ENCODE measurements at places on chromosomes 7 and 10.

DNA sequence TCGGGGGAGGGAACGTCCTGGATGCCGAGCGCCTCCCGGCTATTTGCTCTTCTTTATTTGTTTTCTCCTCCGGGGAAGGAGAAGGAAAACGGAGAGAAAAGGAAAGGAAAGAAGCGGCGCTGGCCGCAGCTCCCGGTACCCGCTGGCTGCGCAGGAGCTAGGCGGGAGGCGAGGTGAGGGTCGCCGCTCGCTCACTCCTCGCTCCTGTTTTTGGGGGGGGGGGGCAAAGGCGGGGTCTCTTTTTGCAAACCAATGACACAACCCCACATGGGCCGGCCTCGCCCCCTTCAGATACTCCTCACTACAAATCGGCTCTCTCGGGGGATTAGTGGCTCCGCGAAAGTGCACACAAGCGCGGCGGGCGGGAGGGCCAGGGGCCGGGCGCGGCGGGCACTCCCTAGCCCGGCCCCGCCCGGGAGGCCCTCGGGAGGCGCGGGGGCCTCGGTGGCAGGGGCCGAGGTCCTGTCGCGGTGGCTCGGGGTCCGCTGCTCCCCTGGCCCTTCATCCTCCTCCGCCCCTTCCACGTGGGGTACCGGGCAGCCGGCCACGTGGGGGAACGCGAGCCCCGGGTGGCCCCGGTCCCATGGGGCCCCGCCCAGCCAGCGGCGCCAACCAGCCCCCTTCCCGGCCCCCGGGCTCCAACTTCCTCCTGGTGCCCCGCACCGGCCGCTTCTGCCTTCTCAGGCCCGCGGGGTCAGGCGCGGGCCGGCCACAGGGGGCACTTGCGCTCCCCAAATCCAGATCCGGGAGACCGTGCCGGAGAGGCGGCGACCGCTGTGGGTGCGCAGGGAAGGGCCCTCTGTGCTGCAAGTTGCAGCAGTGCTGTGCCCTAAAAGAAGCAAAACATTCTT is 718 bp upstream of the CTBP2 start:
- DNase-seq = no peak

GRCh38 chr7:69218576-69218975 is 379.7 kb upstream of the AUTS2 start:
- DNase-seq = no peak

DNA sequence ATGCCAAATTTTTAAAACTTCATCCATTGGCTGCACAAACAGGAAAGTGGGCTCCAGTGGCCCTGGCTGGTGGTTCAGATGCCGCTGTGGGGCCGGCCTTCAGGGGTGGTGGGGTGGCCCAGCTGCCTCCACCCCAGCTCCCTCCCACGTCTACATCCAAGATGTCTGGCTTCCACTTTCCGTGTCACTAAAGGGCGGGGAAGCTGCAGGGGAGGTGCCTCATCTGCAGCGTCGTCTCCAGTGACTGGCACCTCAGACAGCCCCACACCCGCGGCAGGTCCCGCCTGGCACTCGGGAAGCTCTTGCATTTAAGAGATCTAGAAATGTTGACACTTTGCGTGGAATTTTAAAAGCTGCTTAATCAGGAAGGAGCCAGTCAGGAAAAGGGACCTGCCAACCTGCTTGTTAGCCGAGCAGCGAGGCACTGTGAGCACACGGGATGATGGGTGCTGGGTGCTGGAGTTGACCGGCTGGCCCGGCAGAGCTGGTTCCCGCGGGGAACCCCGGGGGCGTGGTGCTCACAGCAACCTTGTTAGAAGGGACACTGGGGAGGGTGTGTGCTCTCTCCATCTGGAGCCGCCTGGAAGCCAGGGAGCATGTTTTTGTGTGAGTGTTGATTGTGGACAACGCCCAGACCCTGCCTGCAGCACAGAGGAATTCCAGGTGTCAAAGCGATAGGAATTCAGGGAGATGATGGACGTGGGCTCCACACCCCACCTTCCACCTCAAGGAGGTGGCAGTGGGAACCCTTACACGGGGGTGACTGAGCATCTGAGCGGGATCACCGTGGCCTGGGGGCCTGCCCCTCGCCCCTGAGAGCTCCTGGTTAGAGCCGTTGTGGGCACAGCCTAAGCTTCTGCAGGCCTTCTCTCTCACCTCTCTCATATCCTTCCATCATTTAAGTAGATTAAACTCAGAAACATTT is 320.5 kb downstream of the PTPRN2 start:
- no peak for DNase-seq

DNA sequence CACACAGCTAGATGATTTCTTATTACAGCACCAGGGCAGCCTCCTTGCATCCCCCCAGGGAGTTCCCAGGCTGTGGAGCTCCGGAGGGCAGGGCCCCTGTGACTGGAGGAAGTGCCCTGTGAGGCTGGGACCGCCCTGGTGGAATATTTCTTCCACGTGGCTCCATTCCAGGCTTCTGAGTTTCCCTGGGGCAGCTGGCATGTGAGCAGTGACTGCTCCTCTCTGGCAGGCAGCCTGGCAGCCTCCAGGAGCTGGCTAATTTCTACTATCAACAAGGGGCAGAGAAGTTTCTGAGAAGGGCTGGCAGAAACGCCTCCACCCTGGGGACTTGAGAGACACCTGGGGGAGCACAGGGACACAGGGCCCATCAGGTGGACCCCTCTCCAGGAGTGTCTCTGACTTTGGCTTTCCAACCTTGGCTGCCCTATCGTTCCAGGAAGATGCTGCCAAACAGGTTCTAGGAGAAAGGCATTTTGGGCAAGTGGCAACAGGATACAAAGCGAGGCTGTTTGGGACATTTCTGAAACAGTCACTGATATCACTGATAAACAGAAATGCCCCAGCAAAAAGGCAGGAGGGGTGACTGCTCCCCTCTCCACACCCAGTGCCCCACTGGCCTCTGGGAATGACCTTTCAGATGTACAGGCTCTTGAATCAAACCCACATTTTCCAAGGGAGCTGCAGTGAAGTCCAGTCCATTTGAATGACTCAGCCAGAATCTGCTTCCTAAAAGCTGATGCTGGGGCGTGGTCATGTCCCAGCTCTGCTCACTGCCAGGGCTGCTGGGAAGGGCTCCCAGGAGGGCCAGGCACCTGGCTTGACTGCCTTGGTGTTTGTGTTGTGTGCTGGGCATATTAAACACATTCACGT is 16.1 kb downstream of the MYOF start:
- no peak for DNase-seq

DNA sequence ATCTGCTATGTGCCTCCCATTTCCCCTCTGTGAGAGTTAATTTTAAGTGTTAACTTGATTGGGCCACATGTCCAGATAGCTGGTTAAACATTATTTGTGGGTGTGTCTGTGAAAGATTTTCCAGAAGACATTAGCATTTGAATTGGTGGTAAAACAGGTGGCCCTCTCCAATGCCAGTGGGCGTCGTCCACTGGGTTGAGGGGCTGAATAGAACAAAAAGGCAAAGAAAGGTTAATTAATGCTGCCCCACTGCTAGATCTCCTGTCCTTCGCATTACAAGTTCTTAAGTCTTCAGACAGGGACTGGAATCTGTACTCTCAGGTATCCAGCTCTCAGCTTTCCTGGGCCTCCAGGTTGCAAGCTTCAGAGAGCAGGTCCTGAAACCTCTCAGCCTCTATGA is 1160.9 kb upstream of the LRRN3 start:
- no peak for DNase-seq

GRCh38 chr7:115775981-115776380 is 254.6 kb downstream of the TFEC start:
- DNase-seq = no peak

DNA sequence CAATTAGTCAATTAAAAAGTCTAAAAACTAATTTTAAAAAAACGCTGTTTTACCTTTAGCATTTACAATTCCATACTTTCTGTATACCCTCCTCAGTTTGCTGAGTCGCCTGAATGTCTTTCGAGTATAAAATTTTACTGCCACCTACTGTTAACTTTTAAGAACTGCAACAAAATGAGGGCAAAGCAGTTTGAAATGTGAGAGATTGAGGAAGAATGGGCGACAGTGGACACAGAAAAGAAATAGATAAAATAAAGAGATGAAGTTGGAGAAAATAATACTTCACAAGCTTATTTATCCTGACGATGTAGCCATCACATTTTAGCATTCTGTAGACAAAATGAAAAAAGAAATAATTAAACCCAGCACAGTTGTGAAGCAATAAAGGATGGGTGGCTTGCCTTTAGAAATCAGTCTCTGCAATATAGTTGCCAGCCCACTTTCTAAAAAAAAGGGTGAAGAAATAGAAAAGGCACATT is 110.8 kb upstream of the PTN start:
- DNase-seq = no peak

- DNase-seq = no peak
Observed at GRCh38 chr10:110305767-110306451, 1.2 kb upstream of the SMNDC1 start.

DNA sequence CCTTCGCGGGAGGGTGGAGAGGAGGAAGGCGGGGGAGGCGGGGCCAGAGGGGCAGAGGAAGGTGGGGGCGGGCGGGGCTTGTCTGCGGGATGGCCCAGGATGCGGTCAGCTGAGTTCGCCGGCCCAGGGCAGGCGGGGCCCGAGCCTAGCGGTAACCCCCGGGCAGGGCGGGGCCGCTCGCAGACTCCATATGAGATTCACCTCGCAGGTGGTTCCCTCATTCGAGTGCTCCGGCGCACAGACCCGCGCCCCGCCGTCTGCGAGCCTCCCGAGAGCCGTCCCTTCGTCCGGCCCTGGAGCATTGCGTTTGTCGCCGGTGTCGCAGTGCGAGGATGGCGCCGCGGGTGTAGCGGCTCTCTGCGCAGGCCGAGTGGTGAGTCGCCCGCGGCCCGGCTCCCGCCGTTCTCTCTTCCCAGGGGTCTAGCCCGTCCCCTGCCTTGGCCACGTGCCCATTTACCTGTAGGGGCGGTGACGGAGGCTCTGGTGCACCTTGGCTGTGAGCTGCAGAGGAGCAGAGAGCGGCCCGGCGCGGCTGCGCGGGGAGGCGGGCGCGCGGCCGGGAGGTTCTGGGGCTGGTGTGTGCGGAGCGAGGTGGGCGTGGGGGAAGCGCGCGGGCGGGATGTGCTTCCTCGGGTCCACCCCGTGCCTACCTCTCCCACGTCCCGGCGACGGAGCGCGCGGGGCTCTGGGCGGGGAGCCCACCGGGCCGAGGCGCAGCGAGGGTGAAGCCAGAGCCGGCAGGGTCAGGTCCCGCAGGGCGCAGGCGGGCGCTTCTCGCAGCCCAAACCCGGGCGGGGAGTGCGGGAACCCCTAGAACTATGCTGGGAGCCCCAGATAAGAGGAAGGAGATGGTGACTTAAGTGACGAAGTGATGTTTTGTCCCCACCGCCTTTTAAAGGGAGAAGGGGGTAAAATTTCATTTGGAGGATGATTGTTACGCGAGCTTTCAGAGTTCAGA is at the start of gene UPP1:
Gene UPP1, plus strand, starts transcription at position 220 of the 958 bp plus-strand sequence. CDS start 5,519 bp downstream, outside the sequence.
- peak; percentile 56 for DNase-seq

GRCh38 chr7:77548206-77548605 is 11.1 kb downstream of the PTPN12 start:
- no peak for DNase-seq
